ENCODE measurements at places on chromosomes 6 and 20. TPM values are rescaled to one million over a fixed set of nuclear protein-coding genes. Genes with fewer than 3 reads are reported as not detected.
A peak's percentile ranks its signal among the peaks of the same experiment; 100 is the strongest.

CGA gene
- total RNA-seq = not detected

LY86 gene
- total RNA-seq = 8.3 TPM

CYP39A1 gene
- 1.6 TPM for total RNA-seq

SCRT2 gene
- not detected for total RNA-seq

GSTA2 gene
- total RNA-seq = not detected

- no peak for DNase-seq
Measured at GRCh38 chr6:105137388-105137787, 42.4 kb downstream of the POPDC3 start.

DNA sequence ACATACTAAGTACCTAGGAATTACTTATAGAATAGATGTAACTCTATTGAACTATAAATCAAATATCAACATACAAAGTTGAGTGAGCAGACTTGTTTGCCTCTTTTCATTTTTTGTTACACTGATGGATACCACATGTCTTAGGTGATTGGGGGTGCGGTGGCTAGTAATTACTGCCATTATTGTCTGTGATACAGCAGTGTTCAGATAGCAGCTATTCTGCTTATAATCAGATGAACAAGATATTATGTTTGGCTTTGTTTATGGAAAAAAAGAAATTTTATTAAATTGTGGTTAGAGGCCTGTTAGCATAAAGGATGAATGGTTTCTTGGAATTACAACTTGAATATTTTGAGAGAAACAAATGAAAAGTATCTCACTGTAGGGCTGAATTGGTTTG is 55.9 kb downstream of the KCNQ5 start:
- no peak for DNase-seq

- DNase-seq = no peak
Measured at GRCh38 chr6:147447835-147448611, 60.5 kb upstream of the SAMD5 start.

DNA sequence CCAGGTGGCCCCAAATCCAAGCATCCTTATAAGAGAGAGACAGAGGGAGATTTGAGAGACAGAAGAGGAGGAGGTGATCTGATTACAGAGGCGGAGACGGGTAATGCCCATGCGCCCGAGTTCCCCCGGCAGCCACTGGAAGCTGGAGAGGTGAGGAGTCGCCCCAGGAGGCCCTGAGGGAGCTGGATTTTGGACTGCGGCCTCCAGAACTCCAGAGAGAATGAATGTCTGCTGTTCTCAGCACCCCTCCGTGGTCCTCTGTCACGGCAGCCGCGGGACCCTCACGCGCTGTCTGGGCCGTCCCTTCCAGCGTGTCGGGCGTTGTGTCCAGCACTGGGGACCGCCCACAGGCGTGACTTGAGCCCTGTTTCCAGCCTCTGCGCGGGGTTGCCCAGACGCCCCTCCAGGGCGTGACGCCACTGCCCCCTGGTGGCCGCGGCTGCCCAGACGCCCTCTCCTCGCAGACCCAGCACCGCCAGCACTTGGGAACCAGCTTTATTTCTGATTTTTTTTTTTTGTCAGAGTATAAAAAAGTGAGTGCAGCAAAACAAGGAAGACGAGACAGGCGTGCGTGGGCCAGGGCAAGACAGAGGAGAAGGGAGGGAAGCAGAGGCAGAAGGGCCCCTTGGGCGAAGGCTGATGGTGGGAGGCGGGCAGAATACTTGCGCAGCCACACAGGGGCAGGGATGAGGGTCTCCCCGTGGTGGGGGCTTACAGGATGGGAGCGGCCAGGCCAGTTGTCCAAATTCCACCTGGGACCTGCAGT is 4.1 kb upstream of the ZNF512B start:
- DNase-seq = peak; percentile 76

- no peak for DNase-seq
Measured at GRCh38 chr6:97029552-97029951, 105.0 kb downstream of the KLHL32 start.

DNA sequence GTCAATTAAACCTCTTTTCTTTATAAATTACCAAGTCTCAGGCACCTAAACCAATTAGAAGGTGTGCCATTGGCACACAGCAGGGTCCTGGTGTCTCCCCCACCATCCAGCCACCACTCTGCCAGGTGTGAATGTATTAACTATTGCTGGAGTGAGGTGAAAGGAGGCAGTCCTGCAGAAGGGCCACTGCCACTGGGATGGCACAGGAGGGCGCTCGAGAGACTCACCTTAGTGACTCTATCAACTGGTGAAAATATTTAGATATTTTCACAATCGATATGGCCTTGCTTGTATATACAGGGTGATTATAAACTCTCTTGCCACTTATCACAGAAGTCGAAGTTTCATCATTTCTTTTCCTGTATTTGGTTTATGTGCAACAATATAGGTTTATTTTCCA is 145.6 kb upstream of the ESR1 start:
- no peak for DNase-seq

DNA sequence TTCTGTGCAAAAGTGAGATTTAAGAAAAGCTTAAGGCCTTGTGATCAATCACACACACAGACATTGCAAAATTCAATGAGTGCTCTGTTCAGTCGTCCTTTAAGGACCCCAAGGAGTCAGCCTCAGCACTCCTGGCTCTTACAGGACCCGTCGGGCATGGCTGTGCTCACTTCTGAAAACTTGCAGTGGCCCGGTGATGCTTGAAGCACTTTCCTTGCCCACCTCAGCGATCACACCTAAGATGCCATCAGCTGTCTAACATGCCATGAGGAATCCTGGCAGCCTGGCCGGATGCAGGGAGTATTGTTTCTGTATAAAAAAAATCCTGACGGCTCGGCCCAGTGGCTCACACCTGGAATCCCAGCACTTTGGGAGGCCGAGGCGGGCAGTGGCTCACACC is 101.4 kb upstream of the LAMP5 start:
- DNase-seq = no peak

DNA sequence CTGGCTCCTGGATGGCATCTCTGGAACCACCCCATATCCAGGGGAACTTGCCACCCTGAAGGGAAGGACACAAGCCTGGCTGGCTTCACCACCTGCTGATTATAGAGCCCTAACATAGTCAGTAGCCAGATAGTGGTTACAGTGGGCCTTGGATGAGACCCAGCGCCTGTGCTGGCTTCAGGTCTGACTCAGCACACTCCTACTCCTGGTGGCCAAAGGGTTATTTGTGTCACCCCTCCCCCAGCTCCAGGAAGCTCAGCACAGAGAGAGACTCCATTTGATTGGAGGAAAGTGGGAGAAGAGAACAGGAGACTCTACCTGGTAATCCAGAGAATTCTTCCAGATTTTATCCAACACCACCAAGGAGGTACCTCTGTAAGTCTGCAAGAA is 12.8 kb downstream of the SNX14 start:
- DNase-seq = no peak

All from breast epithelium (tissue), 4 donors.